ENCODE measurements at places on chromosomes 4 and X. TPM values are rescaled to one million over a fixed set of nuclear protein-coding genes. Genes with fewer than 3 reads are reported as not detected.

- H3K27ac ChIP-seq = no peak overlapping the region
- H3K36me3 ChIP-seq = peaks cover 7% of the 10 kb centered on the region
- peaks cover 6% of the 10 kb centered on the region for H3K4me1 ChIP-seq
- DNase-seq = no peak
- H3K4me3 ChIP-seq = no peak overlapping the region
- H3K27me3 ChIP-seq = no peaks in the 10 kb centered on the region
Measured at GRCh38 chrX:24219320-24219719, 69.8 kb downstream of the ZFX start.

DNA sequence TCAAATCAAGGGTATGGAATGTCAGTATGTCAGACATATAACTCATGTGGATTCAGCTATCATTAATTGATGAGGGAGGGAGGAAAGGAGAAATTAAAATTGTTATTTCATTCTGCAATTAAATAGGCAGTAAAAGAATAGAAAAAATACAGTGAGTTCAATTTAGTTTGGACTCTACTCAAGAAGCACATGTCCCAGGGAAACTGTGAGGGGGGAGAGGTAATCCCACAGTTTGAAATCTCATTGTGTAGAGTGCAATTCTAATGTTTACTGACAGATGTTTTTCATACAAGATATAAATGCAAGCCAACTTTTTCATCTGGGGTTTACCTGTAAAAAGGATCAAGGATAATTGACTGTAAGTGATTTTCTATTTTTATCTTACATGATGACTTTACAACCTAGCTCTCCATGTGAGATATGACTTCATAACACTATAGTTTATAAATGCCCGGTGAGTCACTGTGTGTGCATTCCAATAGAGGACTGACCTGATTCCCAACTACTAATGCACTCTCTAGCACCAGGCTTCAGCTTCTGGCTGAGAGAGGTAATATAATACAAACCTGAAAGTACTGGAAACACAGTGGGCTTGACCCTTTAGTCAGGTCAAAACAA lies 35.2 kb upstream of the SCD5 start:
- H3K27me3 ChIP-seq = no peaks in the 10 kb centered on the region
- H3K4me3 ChIP-seq = no peak overlapping the region
- no peak overlapping the region for H3K27ac ChIP-seq

- peak overlapping the region; percentile 18 for H3K4me3 ChIP-seq
- no peak for DNase-seq
- H3K4me1 ChIP-seq = peaks cover 53% of the 10 kb centered on the region
- no peak overlapping the region for H3K27ac ChIP-seq
- H3K36me3 ChIP-seq = peaks cover 28% of the 10 kb centered on the region
Measured at GRCh38 chrX:44903830-44904530, 31.0 kb downstream of the KDM6A start.

- no peaks in the 10 kb centered on the region for H3K27me3 ChIP-seq
- H3K36me3 ChIP-seq = no peaks in the 10 kb centered on the region
- H3K4me3 ChIP-seq = no peak overlapping the region
- no peaks in the 10 kb centered on the region for H3K4me1 ChIP-seq
Measured at GRCh38 chr4:24736066-24736465, 59.3 kb upstream of the SOD3 start.

GRCh38 chr4:27098034-27098433 lies 237.4 kb downstream of the STIM2 start:
- H3K27me3 ChIP-seq = no peaks in the 10 kb centered on the region
- no peaks in the 10 kb centered on the region for H3K4me1 ChIP-seq
- no peaks in the 10 kb centered on the region for H3K36me3 ChIP-seq
- no peak overlapping the region for H3K27ac ChIP-seq
- H3K4me3 ChIP-seq = no peak overlapping the region
- DNase-seq = no peak

DNA sequence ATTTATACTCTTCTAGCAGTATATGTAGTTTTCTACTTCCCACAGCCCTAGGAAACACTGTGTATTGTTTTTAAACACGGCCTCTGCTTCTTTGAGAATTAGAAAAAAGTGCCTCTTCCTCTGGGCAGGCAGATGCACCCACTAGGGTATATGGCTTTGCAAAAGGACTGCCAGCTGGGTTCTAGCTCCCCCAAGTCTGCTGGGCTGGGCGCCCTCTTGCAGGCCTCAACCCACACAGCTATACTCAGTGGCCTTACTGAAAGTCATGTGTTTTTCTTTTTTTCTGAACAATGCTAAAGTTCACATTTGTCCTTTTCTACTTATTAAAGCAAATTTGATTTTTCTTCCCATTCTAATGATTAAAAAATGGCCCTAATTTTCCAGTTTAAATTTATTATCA lies 35.5 kb upstream of the BMPR1B start:
- H3K27me3 ChIP-seq = peaks cover 4% of the 10 kb centered on the region
- no peaks in the 10 kb centered on the region for H3K36me3 ChIP-seq
- H3K4me3 ChIP-seq = no peak overlapping the region
- H3K27ac ChIP-seq = no peak overlapping the region

GRCh38 chr4:88327665-88328064 lies 43.3 kb upstream of the PPM1K start:
- H3K4me3 ChIP-seq = no peak overlapping the region
- DNase-seq = no peak
- H3K27ac ChIP-seq = no peak overlapping the region
- H3K27me3 ChIP-seq = peaks cover 5% of the 10 kb centered on the region
- H3K4me1 ChIP-seq = peaks cover 4% of the 10 kb centered on the region

DNA sequence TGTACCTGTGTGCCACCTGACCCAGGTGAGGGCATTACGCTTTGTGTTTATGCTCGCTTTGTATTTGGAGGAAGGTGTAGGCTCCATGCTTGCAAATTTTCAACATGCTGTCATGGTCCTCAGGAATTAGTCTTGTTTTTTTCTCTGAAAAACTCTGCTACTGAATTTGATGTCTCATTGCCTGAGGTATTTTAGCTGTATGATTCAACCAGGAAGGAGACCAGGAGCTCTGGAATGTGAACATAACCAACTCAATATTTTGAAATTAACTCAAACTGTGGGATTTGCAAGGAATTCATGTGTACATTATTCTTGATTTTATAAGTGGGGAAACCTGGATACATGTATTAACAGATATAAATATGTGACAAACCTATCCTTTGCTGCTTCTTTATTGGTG lies 134.1 kb downstream of the SLC4A4 start:
- H3K4me1 ChIP-seq = no peaks in the 10 kb centered on the region
- H3K27me3 ChIP-seq = no peaks in the 10 kb centered on the region
- H3K4me3 ChIP-seq = no peak overlapping the region
- H3K27ac ChIP-seq = no peak overlapping the region
- H3K36me3 ChIP-seq = no peaks in the 10 kb centered on the region

GRCh38 chrX:63935835-63936234 lies 150.8 kb upstream of the ARHGEF9 start:
- H3K27me3 ChIP-seq = no peaks in the 10 kb centered on the region
- no peaks in the 10 kb centered on the region for H3K4me1 ChIP-seq
- no peaks in the 10 kb centered on the region for H3K36me3 ChIP-seq
- no peak overlapping the region for H3K4me3 ChIP-seq

GRCh38 chr4:60544981-60545380 lies 655.1 kb upstream of the ADGRL3 start:
- no peak overlapping the region for H3K27ac ChIP-seq
- H3K27me3 ChIP-seq = no peaks in the 10 kb centered on the region
- DNase-seq = no peak
- H3K4me1 ChIP-seq = no peaks in the 10 kb centered on the region
- no peaks in the 10 kb centered on the region for H3K36me3 ChIP-seq
- no peak overlapping the region for H3K4me3 ChIP-seq

- no peak overlapping the region for H3K4me3 ChIP-seq
- no peaks in the 10 kb centered on the region for H3K27me3 ChIP-seq
- no peaks in the 10 kb centered on the region for H3K36me3 ChIP-seq
- no peaks in the 10 kb centered on the region for H3K4me1 ChIP-seq
Measured at GRCh38 chr4:158356301-158356700, 146.0 kb downstream of the TMEM144 start.

DNA sequence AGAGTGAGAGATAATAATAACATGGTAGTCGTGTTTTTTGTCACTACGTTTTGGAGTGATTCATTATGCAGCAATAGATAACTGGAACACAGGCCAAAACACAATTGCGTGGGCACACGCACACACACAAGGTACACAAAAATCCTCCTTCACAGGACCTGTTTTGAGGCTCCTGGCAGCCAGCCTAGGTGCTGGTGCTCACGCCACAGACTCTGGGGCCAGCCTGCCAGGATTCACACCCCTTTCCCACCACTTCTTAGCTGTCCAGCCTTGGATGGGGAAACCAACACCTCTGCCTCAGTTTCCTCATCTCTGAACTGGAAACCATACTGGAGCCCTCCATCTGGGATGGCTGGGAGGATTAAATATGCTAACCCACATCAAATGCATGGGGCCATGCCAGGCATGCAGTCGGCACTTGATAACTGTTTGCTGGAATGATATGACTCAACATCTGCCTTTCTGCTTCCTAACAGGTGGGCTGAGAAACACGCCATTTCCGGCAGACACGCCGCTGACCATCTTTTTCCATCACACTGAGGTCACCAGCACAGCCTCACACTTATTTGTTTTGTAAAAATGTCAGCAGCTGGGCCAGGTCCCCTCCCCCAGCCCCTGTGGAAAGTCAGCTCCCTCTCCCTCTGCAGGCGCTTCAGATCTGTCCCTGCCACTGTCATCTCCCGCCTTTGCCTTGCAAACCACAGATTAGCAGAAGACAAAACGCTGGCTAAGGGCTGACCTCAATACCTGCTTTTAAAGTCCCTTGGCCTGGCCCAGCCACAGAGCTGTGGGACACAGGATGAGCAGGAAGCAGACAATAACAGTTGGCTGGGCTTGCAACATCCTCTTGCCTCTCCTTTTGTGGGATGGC lies 237.5 kb downstream of the BCOR start:
- no peaks in the 10 kb centered on the region for H3K27me3 ChIP-seq
- peak overlapping the region; percentile 3 for H3K4me3 ChIP-seq
- H3K4me1 ChIP-seq = peaks cover 64% of the 10 kb centered on the region
- peak; percentile 86 for DNase-seq

DNA sequence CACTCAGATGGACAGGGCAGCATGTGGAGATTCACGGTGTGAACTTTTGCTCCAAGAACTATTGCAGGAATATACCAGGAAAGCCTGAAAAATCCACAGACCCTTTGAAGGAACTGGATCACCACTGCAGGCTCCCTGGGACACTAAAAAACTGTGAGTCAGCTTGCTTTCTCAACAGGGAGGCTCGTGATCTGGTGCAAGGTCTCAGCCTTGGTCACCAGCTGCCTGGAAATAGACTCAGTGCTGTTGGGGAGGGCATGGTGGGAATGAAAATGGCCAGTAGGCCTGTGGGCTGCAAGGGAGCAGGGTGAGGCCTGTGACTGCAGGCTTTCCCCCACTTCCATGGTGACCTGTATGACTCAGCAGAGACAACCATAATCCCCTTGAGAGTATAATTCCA lies 426.4 kb upstream of the RPS6KA3 start:
- no peak overlapping the region for H3K4me3 ChIP-seq
- no peak overlapping the region for H3K27ac ChIP-seq
- H3K4me1 ChIP-seq = no peaks in the 10 kb centered on the region
- DNase-seq = no peak
- H3K36me3 ChIP-seq = no peaks in the 10 kb centered on the region

DNA sequence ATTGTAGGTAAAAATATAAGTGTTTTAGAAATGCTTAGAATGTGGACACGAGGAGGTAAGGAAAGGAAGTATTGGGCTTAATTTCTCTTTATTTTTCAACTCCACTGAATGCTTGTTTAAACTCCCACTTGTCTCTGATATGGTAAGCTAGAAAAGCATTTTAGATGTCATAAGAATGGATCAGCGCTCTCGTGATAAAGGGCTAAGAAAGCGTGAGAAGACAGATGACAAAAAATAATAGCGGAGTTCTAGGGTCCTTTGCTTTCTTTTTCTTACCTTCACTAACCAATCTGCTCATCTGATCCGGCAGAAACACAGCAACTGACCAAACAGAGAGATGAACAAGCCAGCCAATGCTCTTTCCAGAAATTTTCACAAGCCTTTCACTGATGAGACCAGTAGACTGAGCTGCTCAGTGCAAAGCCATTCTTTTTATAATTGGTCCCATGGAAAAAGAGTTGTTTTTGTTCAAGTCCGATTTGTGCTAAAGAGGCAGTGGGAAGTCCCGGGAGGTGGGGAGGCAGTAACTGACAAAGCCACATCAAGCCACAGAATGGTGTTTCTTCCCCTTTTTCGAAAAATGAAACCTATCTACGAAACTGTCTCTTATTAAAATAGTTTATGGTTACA lies at the start of gene TASL:
TASL (minus strand) TSS at position 405 of the 630 bp plus-strand sequence. CDS start 17,411 bp downstream, outside the sequence.
- H3K36me3 ChIP-seq = peaks cover 14% of the 10 kb centered on the region
- H3K4me3 ChIP-seq = peak within 1 kb of the TSS; percentile 85
- peak within 1 kb of the TSS; percentile 97 for H3K27ac ChIP-seq
- H3K4me1 ChIP-seq = peaks cover 19% of the 10 kb centered on the region

- H3K27me3 ChIP-seq = no peaks in the 10 kb centered on the region
- H3K4me1 ChIP-seq = no peaks in the 10 kb centered on the region
- DNase-seq = no peak
Measured at GRCh38 chr4:154452798-154453346, 38.7 kb downstream of the DCHS2 start.

DNA sequence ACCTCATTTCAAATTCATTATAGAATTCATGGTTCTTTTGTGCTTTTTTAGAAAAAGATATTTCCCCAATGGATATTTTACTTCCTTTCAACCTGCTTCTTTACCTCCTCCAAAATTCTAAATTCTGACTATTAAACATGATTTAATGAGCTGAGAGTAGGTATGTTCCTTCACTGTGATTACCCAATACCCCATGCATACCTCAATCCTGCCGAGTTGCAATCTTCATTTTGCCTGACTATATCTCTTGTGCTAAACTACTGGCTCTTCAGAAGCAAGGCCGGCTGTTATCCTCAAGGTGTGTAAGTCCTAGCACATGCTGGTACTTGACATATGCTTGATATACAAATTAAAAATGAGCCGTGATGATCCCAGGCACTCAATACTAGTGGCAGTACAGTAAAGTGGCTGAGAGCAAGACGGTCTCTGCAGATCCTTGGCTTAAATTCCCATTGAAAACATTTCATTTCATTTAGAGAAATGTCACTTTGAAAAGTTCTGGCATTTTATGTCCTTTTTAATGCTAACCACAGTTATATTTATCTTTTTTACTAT lies 320.4 kb downstream of the KCNIP4 start:
- no peak overlapping the region for H3K27ac ChIP-seq
- DNase-seq = no peak
- no peaks in the 10 kb centered on the region for H3K36me3 ChIP-seq
- H3K27me3 ChIP-seq = no peaks in the 10 kb centered on the region
- no peaks in the 10 kb centered on the region for H3K4me1 ChIP-seq
- no peak overlapping the region for H3K4me3 ChIP-seq

GRCh38 chr4:186693894-186694293 lies 29.8 kb downstream of the FAT1 start:
- H3K27ac ChIP-seq = no peak overlapping the region
- no peaks in the 10 kb centered on the region for H3K4me1 ChIP-seq
- H3K27me3 ChIP-seq = no peaks in the 10 kb centered on the region
- H3K36me3 ChIP-seq = no peaks in the 10 kb centered on the region
- H3K4me3 ChIP-seq = no peak overlapping the region

Gene IL1RAPL2
- total RNA-seq = not detected

Gene RHOXF1
- total RNA-seq = not detected

Gene ZNF732
- total RNA-seq = not detected

Gene RRAGB
- 8.3 TPM for total RNA-seq

Gene SSX2B
- total RNA-seq = not detected

Gene SLC10A6
- not detected for total RNA-seq

Gene HS6ST2
- total RNA-seq = not detected

Gene TSPAN7
- not detected for total RNA-seq

Gene SPANXA2
- total RNA-seq = not detected

Gene ERCC6L
- 13.8 TPM for total RNA-seq

Gene DDIT4L
- not detected for total RNA-seq

Gene FAM156B
- total RNA-seq = 15.4 TPM
